COLO829 (cell line): ENCODE measurements at places on chromosomes 2 and 18.

GRCh38 chr2:43178055-43178598 is 48.3 kb downstream of the ZFP36L2 start:
- DNase-seq: no peak

- no peak for DNase-seq
Observed at GRCh38 chr2:124049136-124049535, 24.0 kb downstream of the CNTNAP5 start.

DNA sequence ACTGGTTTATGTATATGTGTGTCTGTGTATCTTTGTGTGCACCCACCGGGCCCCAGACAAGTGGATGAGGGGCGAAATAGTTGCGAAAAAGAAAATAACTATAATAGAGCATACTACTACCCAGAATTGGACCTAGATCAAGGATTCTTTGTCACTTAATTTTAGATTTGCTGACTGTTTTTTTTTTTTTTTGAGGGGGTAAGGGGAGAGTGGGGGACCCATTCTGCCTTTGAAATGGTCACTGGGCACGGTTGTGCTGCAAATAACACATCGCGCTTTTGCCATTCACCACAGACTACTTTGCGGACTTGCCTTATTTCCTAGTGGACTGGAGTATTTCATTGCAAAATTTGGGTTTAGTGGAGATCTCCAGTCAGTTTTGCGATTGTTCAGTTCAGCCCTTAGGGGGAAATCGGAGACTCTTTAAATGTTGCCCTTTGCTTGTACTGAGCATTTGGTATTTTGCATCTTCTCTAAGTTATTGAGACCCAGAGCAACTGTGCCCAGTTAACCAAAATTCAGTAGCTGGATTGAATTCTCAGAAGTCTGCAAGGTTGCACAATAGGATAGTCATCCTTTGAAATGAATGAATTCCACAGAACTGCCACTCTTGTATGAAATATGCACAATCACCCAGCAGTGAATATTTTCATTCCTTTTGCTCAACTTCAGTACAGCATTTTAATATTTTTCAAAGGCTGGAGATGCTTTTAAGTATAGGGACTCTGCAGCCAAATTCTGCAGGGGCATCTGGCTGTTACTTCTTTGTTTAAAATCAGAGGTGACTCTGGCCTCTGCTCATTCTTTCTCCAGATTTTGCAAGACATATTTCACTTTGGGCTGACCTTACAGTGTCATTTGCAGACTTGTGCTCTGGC is 2.9 kb downstream of the TRIB2 start:
- no peak for DNase-seq

- DNase-seq: peak; percentile 87
Observed at GRCh38 chr2:202494300-202495229, 118.4 kb downstream of the BMPR2 start.

DNA sequence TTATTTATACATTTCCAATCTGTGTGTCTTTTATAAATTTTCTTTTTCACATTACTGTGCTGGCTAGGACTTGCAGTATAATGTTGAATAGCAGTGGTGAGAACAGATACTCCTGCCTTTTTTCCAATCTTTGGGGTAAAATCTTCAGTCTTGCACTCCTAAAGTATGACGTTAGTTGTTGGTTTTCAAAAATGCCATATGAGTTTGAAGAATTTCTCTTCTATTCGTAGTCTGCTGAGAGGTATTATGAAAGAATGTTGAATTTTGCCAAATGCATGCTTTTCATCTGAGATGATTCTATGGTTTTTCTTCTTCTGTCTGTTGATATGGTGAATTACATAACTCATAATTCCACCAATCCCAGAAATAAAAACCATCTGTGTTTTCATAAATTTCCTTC is 335.3 kb upstream of the CHST9 start:
- DNase-seq: no peak

GRCh38 chr18:54023471-54023870 is 201.0 kb downstream of the MBD2 start:
- no peak for DNase-seq

DNA sequence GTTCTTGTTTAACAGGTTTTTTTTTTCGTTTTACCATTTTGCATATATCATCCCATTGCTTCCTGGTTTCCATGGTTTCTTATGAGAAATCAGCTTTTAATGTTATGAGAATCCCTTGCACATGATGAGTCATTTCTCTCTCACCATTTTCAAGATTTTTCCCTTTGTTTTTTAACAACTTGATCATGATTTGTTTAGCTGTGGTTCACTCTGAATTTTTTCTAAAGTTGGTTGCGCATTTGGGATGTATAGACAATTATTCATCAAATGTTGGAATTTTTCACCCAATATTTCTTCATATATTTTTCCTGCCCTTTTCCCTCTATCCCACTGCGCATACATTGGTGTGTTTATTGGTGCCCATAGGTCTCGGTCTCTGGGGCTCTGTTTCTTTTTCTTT is 42.4 kb upstream of the BIN1 start:
- DNase-seq: peak; percentile 28

GRCh38 chr2:184119989-184120800 is 478.1 kb upstream of the ZNF804A start:
- no peak for DNase-seq

DNA sequence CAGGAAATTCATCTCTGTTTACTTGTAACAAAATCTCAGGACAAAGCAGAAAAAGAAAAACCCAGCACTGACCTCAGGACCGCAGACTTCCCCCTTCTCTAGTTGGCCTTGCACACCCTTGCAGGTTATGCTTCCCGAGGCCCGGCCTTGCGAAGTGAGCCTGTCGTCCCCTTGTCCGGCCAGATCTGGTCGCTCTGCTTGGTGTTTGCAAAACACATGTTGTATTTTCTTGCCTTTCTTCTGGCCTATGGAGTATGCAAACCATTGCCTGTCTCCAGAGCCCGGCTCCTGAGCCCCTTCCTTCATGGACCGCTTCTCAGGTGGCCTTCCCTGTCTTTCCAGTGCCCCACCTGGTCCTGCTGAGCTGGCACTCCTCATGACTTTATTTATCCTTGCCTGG is 4.8 kb downstream of the IMPA2 start:
- no peak for DNase-seq

DNA sequence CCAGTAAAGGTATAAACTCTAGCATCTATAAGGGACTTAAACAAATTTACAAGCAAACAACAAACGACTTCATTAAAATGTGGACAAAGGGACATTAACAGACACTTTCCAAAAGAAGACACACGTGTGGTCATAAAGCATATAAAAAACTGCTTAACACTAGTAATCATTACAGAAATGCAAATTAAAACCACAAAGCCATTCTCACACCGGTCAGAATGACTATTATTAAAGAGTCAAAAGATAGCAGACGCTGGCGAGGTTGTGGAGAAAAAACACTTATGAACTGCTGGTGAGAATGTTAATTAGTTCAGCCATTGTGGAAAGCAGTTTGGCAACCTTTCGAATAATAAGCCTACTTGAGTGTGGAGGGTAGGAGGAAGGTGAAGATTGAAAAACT is 217.1 kb upstream of the DLGAP1 start:
- no peak for DNase-seq

DNA sequence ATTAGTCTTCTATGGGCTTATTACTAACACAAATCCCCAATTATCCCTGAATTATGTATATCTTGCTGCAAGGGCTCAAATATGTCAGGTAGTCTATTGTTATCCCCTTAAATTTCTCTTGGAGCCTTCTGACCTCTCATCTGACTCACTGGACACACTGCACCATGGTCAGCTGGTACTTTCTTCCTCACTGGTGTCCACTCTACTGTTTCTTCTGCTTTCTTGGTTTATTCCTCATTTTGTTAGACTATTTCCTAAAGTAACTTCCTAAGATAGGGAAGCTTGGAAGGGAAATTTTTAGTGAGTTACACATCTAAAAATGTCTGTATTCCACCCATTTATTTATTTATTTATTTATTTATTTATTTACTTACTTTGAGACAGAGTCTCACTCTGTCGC is 26.5 kb downstream of the WDR35 start:
- no peak for DNase-seq

DNA sequence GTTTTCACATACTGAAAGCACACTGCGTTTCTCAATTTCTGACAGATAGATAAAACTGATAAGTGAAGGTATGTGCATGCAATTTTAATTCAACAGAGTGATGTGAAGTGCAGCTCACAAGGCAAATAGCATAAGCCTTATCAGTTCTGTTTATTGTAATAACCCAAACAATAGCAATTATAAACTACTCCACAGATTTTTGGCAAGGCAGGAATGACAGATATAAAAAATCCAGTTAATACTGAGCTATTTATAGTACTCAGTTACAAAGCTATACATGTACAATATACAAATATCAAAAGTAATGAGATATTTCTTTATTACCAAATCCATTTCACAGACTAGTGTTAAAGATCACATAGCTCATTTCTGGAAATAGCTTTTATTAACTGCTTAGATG is 210.9 kb upstream of the KLHL14 start:
- no peak for DNase-seq

GRCh38 chr2:230922951-230923717 is 1.9 kb downstream of the GPR55 start:
- DNase-seq: no peak
